ENCODE measurements at places on chromosomes 6 and 20.

DNA sequence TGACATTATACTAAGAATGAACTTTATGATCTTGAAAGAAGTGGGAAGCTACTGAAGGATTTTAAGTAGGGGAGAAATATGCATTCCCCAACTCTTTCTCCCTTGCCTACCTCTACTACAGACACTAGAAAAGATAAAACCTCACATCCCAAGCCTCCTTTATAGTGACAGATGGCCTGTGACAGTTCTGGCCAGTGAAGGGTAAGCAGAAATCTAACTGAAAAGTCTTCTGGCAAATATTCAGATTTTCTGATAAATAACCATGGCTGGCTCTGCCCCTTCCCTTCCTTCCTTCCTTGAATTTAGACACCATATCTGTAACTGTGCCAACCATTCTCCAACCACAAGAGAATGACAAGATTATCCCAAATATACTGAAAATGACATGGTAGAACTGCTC lies 10.2 kb upstream of the BEND6 start:
- no peak for DNase-seq

DNA sequence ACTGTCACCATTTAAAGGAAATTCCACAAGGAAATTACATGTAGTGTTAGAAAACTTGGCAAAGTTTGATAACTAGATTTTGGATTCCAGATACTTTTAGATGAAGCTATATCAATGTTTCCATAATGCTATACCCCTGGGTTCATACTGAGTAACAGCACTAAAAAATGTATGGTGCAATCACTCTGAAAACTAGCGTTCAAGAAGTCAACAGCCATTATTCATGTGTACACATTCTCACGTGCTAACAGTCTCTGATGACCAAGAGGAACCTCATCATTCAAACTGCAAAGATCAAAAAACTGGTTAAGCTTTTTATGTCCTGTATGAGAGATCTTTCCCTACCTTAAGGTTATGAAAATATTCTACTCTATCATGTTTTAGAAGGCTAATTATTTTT lies 197.6 kb downstream of the GMDS start:
- no peak for DNase-seq

DNA sequence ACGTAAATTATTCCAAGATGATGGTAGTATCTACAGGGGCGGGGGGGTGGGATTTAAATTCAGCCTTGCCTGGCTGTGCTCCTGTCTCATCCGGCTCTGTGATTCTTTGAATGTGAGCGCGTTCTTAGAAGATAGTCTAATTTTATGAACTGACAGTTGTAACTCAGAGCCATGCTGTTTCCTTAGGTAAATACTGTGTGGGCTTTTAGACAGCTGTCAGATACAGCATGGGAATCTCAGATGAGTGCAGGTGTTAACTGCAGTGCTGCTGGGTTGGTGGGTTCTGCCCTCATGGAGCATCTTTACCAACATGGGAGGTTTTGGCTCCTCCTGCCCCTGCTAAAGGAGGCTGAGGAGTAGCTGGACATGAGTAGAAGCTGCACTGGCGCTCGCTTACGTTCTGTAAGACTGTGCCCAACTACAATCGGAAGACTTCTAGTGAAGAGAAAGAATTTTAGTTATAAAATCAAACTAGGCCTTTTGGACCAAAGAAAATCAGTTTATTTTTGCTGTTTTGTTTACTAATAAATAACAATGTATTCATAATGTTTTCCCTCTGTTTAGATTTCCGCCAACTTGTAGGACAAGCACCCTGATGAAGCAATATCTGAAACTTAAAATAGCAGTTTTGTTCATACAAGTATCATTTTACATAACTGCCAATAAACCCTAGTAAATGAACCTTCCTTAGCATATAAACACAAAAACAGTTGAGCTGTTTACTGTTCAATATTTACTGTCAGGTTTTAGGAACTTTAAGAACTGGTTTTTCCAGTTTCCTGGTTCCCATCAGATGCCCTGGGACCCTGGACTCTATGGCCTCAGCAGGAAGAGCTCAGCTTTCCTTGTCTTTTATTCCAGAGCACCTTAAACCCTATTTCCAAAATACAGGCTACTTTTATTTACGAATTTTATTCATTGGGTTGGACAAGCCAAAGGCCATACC lies 66.1 kb downstream of the FAM120B start:
- no peak for DNase-seq

DNA sequence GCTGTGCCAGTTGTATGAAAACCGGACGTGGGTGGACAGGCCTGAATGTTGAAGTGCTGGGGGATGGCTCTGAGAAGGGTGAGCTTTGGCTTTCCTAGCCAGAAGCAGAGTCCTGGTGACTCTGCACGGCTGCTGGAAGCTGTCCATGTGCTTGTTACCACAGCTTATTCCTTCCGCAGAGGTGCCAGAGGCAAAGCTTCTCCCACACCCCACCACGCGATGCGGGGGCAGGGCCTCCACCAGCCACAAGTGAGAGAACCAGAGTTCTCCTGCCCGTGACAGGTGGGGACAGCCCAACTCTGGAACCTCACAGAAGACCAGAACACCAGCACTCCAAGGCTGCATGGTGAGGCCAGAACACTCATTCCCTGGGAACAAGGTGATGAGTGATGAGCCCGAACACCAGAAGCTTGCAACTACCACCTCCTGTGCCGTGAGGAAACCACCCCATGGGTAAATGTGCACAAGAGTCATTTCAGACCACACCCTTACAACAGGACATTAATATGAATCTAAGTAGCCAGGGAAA lies 36.7 kb downstream of the JAG1 start:
- DNase-seq, result no peak

DNA sequence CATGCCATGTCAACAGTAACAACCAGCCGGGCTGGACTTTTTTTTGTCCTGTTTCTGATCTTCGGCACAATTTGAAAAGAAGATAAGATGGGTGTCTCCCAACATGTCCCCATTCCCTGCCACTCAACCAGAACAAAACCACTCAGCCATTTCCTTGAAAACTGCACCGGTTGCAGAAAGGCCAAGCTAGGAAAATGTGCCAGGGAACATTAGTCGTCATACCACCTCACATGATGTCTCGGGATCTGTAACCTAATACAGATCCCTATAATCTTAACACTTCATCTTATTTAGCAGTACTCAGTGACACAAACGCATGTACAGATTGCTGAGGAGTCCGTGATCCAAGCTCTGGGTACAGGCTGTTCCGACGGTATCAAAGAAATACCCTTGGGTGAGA lies 46.5 kb downstream of the ALDH8A1 start:
- DNase-seq, result no peak

- DNase-seq, result no peak
These were observed 6.6 kb upstream of the SPO11 start for GRCh38 chr20:57323034-57323433.

DNA sequence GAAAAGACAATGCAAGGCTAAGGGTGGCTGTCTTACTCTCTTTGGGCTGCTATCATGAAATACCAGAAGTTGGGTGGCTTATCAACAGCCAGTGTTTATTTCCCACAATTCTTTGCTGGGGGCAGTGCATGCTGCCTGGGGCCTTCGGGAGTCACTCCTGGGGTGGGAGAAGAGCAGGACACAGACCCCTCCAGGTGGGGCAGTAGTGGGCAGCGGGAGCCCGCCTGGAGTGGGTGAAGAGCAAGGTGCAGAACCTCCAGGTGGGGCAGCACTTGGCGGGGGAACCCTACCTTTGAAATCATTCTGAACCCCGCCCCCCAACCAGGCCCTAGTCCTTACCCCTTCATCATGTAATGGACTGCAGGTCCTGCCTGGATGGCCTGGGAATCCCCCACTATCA lies 69.6 kb upstream of the THBS2 start:
- DNase-seq, result no peak

GRCh38 chr6:3825851-3826581 lies 23.2 kb upstream of the FAM50B start:
- DNase-seq, result no peak

DNA sequence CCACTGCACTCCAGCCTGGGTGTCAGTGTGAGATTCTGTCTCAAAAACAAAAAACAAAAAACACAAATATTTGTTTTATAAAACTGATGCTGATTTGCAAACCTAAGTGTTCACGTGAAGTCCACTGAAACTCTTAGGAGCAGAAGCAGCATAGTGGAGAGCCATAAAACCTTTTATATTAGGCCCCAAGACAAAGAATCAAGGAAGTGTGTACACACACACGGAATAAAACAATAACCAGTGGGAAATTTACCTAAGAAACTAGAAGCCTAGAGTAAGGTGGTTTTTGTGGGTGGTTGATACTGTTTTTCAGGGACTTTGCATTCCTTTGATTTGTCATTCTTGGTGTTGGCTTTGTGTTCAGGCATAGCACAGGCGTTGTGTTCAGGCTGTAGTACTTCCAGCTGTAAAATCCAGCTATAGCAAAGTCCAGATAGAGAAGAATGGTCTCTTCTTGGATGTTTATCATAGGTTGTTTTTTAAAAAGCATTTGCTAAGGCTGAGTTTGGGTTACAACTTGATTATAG lies 61.3 kb downstream of the ATRN start:
- no peak for DNase-seq

DNA sequence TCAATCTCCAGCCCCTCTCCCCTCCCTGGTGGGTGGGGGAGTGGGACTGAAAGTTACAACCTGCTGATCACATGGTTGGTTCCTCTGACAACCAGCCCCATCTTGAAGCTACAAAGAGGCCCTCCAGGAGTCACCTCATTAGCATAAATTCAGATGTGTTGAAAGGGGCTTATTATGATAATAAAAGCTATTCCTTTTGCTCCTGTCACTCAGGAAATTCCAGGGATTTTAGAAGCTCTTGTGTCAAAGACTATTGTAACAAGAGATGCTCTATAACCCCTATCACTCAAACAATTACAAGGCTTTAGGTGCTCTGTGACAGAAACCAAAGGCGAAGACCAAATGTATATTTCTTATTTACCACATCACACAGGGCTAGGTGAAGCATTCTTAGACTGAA lies 30.1 kb upstream of the MBOAT1 start:
- no peak for DNase-seq

- DNase-seq, result no peak
These were observed 59.6 kb upstream of the NXT1 start for GRCh38 chr20:23290761-23291574.

DNA sequence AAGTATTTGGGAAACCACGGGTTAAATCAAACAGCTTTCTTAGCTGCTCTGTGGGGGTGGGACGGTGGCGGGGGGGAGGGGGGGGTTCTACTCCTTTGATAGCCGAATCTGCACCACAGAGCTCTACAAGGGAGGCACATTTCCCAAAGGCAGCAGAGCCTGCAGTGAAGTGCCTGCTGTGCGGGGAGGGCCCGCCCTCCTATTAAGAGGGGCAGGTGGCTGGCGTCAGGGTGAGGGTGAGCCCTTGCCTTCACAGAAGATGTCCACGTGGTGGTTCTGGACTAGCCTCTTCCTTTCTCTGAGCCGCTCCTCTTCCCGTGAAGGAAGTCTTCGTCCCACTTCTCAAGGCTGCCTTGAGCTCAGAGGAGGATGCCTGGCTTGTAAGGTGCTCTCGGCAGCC lies 174.9 kb upstream of the THBS2 start:
- no peak for DNase-seq

- no peak for DNase-seq
These were observed 255.4 kb upstream of the STXBP5 start for GRCh38 chr6:146948790-146949342.

- no peak for DNase-seq
These were observed 41.8 kb downstream of the SESN1 start for GRCh38 chr6:109052852-109053251.

GRCh38 chr6:1263850-1264377 lies 48.0 kb upstream of the FOXQ1 start:
- DNase-seq, result no peak

GRCh38 chr20:7500231-7500663 lies 440.0 kb downstream of the HAO1 start:
- DNase-seq, result no peak

DNA sequence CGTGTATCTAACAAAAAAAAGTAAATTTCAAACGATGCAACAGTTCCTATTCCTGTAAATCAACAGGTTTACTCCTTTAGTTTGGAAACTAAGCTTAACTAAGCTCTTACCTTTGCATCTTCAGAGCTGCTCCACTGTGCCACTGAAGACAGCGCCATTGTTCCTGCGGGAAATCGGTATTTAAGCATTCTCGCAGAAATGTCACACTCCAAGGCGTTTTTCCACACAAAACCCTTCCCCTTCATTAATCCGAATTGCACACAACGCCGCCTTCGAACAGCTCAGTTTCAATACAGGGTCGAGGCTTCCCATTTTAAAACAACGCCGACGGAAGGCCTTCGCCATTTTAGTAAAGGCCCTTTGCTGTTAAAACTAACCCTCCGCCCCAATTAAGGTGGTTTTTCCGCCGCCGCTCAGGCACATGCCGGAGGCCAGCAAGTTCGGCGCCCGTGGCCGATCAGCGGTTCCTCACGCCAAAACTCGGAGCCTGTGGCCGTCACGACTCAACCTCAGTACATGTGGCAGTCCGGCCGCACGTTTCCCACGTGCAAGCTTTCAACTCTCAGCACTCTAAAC lies 35.4 kb upstream of the SYNCRIP start:
- no peak for DNase-seq

DNA sequence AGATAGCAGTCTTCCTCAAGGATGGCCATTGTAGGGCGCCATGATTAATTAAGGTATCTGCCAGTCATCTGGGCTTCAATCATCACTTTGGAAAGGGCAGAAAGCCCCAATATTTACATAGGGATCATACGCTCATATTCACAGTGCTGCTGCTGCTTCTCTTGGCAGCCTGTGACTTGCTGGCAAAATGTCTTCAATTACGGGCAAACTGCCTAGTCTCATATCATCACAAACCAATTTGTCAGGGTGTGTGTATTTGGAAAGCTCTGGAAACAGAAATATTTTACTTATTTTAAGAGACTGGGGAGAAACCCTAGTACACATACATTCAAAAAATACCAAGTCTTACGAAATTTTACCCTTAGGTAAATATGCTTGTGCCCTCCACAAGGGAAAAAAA lies 77.6 kb downstream of the SAMD5 start:
- DNase-seq, result no peak

- no peak for DNase-seq
These were observed 30.9 kb downstream of the B4GALT5 start for GRCh38 chr20:49682798-49683197.

DNA sequence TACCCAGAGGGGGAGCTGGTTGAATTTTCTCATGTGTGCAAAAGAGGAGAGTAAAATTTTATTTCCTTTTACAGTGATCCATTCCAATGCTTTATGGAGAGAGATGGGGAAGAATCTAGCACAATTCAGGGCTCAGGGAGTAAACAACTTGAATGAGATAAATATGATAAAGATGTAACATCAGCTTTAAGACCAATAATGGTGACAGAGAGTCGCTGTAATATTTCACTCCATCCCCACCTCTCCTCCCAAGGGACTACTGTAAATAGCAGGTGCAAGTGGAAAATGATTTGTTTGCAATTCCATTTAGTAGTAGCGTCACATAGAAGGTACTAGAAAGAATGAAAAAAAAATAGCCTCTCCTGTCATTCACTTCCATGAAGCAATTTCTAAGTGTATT lies 4.8 kb downstream of the CRISP3 start:
- DNase-seq, result no peak

GRCh38 chr6:167122827-167123657 lies at the start of gene CCR6:
CCR6 (plus strand) TSS chr6:167123096; CDS start chr6:167136135, 13,039 bp downstream.
- no peak for DNase-seq

DNA sequence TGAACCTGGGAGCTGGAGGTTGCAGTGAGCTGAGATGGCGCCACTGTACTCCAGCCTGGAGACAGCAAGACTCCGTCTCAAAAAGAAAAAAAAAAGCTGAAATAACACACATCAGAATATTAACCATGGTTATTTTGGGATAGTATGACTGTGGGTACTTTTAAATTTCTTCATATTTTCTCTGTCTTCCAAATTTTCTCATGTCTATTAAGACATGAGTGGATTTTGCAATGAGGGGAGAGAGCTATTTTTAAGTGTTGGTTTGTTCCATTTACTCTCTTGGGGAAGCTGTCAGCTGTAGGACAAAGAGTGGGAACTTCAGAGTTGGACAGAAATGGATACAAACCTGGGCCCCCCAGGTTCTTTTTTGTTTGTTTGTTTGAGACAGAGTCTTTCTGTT lies 10.3 kb downstream of the ADISSP start:
- DNase-seq, result no peak

All from stimulated activated CD4-positive, alpha-beta T cell treated with anti-CD3 and anti-CD28 coated beads, Interleukin-2, amount 100 ng/mL, for 4 hours (primary cell).